D341Med (cell line): ENCODE measurements at places on chromosomes 16 and 17.

- DNase-seq: no peak
Measured at GRCh38 chr17:76511668-76512365, 10.6 kb upstream of the RHBDF2 start.

DNA sequence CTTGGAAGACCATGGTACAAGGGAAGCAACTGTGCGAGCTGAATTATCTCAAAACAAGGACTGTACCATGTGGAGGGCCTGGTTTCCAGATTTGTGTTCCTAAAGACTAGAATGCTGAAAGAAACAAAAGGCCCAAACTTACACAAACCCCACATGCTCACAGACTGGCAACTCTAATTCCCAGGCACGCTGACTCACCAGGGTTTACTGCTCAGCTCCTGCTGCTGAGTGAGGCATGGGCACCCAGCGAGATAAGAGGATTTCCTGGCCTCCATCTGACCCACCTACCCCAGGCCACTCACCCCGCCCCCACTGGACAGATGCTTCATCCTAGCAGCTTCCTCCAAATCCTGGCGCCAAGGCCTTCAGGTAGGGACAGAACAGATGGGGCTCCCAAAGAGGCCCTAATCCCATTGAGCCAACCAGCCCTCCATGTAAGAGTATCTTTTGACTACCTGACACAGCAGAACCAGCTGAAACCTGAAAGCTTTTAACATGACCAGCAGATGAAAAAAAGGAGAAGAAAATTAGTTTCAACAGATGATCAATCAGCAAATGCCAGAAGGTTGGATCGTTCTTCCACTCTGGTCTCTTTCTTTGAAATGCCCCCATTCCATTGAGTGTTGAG lies 33.9 kb downstream of the DCUN1D3 start:
- peak; percentile 90 for DNase-seq

- no peak for DNase-seq
Measured at GRCh38 chr16:31354394-31355291, at the start of gene ITGAX. Gene ITGAX (plus strand): TSS chr16:31355176. CDS start chr16:31355255, 79 bp downstream.

DNA sequence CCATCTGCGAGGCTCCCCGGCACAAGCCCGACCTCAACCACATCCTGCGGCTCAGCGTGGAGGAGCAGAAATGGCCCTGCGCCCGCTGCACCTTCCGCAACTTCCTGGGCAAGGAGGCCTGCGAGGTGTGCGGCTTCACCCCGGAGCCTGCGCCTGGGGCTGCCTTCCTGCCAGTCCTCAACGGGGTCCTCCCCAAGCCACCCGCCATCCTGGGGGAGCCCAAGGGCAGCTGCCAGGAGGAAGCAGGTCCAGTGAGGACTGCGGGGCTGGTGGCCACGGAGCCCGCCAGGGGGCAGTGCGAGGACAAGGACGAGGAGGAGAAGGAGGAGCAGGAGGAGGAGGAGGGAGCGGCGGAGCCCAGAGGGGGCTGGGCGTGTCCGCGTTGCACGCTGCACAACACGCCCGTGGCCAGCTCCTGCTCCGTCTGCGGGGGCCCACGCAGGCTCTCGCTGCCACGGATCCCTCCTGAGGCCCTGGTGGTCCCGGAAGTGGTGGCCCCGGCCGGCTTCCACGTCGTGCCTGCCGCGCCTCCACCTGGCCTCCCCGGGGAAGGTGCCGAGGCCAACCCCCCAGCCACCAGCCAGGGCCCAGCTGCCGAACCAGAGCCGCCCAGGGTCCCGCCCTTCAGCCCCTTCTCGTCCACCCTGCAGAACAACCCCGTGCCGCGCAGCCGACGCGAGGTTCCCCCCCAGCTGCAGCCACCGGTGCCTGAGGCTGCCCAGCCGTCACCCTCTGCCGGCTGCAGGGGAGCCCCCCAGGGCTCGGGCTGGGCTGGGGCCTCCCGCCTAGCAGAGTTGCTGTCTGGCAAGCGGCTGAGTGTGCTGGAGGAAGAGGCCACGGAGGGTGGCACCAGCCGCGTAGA lies 13.1 kb upstream of the PRR35 start:
- DNase-seq: peak; percentile 75
